NCI-H510A (cell line): ENCODE measurements at places on chromosomes 5 and 9.

DNA sequence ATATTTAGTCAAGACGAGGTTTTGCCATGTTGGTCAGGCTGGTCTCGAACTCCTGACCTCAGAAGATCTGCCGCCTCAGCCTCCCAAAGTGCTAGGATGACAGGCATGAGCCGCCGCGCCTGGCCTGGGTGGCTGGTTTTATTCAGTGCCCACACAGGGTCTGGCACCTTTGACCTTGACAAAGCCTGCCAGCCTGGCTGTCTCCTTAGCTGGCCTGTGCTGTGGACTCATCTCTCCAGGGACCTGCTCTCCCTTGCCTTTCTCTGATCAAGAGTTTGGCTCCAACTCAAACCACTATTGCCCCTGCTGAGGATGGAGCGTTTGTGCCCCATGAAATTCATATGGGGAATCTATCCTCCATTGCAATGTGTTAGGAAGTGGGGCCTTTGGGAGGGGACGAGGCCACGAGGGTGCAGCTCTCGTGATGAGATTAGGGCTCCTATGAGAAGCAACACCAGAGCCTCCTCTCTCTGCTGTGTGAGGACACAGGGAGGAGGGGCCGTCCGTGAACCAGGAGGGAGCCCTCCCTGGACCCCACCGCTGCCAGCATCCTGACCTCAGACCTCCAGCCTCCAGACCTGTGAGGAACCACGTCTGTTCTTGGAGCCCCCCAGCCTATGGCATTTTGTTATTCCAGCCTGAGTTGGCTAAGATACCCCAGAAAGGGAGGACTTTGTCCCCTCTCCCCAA, 45.0 kb downstream of the MRPL36 start:
- no peak for DNase-seq

- no peak for DNase-seq
Measured at GRCh38 chr5:155343468-155343867, 329.9 kb downstream of the KIF4B start.

DNA sequence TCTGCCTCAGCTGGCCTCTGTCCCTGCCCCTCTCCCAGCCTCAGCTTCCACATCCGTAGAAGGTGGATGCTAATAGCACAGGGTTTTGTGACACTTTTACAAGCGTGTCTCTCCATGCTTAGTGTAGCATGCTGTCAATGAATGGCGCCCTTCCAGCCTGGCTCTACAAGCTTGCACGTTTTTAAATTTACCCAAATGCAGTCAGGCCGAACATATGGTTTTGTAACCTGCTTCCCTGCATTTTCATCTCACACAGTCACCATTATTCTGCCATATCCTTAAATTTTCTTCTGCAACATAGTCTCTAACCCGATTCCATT, 28.8 kb downstream of the FAM163B start:
- DNase-seq: no peak

DNA sequence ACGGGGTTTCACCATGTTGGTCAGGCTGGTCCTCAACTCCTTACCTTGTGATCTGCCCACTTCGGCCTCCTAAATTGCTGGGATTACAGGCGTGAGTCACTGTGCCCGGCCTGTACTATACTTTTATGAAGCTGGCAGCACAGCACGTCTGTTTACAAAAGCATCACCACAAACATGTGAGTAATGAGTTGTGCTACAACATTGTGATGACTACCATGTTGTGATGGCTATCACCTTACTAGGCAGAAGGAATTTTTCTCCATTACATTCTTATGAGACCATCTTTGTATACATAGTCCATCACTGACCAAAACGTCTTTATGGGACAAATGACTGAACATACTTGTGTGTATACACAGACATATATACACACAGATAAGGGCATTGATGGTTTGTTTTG, 1019.0 kb downstream of the CDH18 start:
- DNase-seq: no peak

GRCh38 chr9:71706176-71706575, 62.1 kb downstream of the CEMIP2 start:
- DNase-seq: no peak

DNA sequence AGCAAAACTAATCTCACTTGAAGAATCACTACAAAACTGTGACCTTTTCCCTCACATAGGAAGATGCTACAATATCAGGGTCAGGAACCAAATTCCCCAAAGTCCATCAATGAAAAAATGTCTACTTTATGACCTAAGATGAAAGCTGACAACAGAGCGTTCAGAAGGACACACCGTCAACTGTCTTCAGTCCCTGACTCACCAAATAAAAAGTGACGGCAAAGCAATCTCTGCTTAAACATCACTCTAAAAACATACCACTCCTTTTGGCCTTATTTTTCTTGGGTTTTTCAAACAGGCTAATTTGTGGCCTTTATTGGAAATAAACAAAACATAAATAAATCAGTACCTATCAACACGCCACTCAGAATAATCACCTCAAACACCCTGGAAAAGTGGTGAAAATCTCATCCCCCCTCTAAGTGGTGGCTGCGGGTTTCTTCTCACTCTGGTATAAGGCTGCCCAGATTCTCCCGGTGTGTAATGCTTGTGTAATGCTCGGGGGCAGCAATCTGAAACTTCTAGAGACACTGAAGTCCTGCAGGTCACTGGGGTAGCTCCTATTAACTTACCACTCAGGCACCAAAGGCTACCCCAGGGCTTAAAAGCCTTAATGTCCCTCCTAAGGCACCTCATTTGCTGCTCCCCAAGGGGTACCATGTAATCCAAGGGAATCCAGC, 29.5 kb downstream of the SEMA4D start:
- DNase-seq: no peak
